ENCODE measurements at places on chromosomes 12 and 14. TPM values are rescaled to one million over a fixed set of nuclear protein-coding genes. Genes with fewer than 3 reads are reported as not detected.

The KLHL33 gene
- total RNA-seq, result 0.15 TPM

The TSPAN11 gene
- 31.0 TPM for total RNA-seq

The AQP2 gene
- total RNA-seq, result not detected

The LIN52 gene
- 4.5 TPM for total RNA-seq

The ACOT6 gene
- total RNA-seq, result not detected

The LMNTD1 gene
- total RNA-seq, result 1.1 TPM

The ASB2 gene
- total RNA-seq, result 16.6 TPM

The SPTB gene
- 1.9 TPM for total RNA-seq

The TAS2R42 gene
- not detected for total RNA-seq

The PLXNC1 gene
- total RNA-seq, result 4.9 TPM

The ESR2 gene
- 0.66 TPM for total RNA-seq

The ASPG gene
- total RNA-seq, result not detected

The KRT73 gene
- total RNA-seq, result not detected

The SERPINA5 gene
- total RNA-seq, result not detected
